T-cell (primary cell): ENCODE measurements at places on chromosomes 7 and 10. TPM values are rescaled to one million over a fixed set of nuclear protein-coding genes. Genes with fewer than 3 reads are reported as not detected.

GRCh38 chr7:26449175-26450165 is 157.8 kb downstream of the SNX10 start:
- DNase-seq = no peak

GRCh38 chr7:54831644-54832095 is 72.7 kb upstream of the SEC61G start:
- DNase-seq = no peak

OR2A42 gene
- not detected for total RNA-seq

- DNase-seq = no peak
Observed at GRCh38 chr10:113920875-113921274, 66.4 kb downstream of the NHLRC2 start.

- DNase-seq = no peak
Observed at GRCh38 chr10:90592638-90593302, 265.1 kb downstream of the HTR7 start.

DNA sequence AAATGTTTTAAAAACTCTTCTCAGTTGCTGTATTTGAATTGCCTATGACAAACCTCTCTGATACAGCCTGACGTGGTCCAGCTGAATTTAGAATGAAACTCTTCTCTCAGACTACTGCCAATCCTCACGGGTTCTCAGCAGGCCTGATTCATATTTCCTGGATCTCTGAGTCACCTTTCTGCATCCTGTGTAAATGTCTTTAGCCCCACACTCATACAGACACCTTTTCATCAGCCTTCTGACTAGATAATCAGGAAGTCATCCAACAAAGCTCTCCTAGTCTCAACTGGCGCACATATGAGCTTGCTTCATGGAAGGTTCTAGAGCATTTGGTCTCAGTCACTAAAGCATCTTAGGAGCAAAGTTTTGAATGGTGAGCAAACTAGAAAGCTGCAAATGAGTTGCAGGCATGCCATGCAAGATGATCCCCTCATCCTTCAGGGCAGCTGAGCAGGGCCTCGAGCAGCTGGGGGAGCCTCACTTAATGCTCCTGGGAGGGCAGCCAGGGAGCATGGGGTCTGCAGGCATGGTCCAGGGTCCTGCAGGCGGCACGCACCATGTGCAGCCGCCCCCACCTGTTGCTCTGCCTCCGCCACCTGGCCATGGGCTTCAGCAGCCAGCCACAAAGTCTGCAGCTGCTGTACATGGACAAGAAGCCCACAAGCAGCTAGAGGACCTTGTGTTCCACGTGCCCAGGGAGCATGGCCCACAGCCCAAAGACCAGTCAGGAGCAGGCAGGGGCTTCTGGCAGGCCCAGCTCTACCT is 182.8 kb downstream of the ARHGAP12 start:
- DNase-seq = no peak

DNA sequence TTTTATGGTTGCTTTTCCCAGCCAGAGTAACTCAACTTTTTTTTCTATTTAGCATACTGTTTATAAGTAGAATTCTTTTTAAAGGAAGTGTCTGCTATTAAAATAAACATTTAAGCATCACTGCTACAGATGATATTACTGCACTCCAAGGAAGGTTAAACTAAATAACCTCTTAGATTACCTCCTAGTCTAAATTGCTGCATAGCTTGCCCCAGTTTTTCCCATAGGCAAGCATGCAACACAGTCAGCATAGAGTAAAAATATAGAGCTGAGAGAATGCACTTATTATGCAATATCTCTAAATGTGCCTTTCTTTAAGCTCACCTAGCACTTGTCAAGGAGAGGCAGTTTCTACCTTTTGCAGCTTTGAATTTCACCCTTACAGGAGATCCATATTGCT is 1392.4 kb upstream of the CELF2 start:
- no peak for DNase-seq

GPR22 gene
- not detected for total RNA-seq

GRCh38 chr10:122515022-122515424 is 45.5 kb upstream of the DMBT1 start:
- DNase-seq = no peak

DNA sequence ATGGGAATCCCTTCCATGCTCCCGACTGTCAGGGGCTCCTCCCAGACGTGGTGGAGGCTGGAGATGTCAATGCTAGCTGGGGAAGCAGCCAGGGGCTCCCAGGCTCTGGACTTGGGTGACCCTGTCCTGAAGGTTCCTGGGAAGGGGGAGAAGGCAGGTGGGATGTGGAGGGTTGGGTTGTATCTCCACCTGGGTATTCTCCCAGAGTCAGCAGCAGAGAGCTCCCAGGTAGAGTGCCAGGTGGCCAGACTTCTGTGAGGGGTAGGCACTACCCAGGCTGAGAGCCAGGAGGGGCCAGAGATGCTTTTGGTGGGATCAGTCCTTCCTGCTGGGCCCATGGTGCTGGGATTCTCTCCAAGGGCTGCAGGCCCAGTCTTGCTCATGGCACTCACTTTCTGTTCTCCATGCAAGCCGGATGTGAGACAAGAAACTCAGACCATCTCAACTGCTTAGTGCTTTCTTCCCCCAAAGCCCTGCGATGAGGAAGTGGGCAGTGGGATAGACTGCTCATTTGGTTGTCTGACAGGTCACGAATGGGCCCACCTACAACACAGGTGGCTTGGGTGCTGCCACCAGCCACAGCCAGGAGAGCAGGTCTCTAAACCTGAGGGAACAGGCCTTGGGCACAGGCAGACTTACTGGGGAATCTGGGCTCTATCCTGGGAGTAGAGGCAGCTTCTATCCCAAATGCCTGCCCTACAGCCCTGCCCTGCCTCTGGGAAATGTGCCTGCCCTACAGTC is 52.5 kb upstream of the CAMK2B start:
- no peak for DNase-seq

CYP3A5 gene
- 0.46 TPM for total RNA-seq

AKR1C3 gene
- total RNA-seq = 13.6 TPM

FFAR4 gene
- total RNA-seq = not detected

DNA sequence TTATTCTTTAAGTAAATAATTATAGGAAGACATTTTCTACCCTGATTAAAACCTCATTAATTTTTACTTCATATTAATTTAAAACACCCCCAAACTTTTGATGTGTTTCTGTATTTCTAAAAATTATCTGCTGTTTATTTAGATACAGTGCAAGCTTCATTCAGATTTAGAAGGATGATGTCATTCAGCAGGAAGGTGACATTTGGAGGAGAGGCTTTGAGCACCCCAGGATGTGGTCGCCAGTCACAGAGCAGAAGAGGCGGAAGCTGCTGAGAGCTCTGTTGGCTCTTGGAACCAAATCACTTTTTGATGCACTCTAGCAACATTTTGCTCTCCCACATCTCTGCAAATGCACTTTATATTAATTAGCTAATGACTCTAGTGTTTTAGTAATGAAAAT is 233.9 kb upstream of the CACNA2D1 start:
- DNase-seq = peak; percentile 54

GRCh38 chr10:51170518-51171245 is 96.4 kb downstream of the PRKG1 start:
- no peak for DNase-seq

DNA sequence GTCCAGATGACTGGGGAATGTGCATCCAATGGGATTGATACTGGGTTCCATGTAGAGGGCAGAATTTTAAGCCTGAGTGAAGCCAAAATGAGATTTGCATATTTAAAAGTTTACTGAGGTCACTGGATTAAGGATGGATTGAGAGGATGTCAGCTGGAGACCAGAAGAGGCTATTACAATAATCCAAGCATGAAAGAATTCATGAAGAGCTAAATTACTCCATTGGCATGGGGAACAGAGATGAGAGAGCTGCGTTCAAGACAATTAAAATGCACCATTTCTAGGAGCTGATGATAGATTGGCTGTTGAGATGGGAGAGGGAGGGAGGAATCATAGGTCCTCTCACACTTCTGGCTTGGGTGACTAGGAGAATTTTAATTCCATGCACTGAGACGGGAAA is 158.5 kb downstream of the JCAD start:
- no peak for DNase-seq

GRCh38 chr10:118394301-118395200 is 52.4 kb upstream of the FAM204A start:
- no peak for DNase-seq

GRCh38 chr7:148782757-148783456 is 84.2 kb downstream of the CUL1 start:
- DNase-seq = no peak

TMEM229A gene
- total RNA-seq = not detected

PIP gene
- not detected for total RNA-seq

- DNase-seq = no peak
Observed at GRCh38 chr10:118732245-118733165, 22.3 kb downstream of the CACUL1 start.

CALML3 gene
- total RNA-seq = not detected

- no peak for DNase-seq
Observed at GRCh38 chr10:17216217-17216900, 11.7 kb upstream of the VIM start.

DNA sequence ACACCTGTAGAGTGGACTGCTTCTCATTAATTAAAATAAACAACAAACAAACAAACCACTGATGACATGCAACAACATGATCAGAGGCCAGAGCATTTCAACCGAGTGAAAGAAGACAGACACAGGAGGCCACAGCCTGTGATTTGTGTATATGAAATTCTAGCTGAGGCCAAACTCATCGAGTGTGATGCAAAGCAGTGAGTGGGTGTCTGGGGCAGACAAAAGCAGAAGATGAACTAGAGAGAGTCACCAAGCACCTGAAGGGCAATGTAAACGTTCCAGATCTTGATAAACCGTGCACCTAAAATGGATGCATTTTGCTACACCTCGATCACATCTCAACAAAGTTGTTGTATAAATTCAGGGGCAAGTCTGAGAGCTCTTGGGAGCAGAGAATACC is 108.4 kb downstream of the KLF6 start:
- no peak for DNase-seq

FGL2 gene
- total RNA-seq = 2.5 TPM

UTF1 gene
- not detected for total RNA-seq

TAS2R38 gene
- total RNA-seq = not detected

CHN2 gene
- total RNA-seq = 4.5 TPM

GRCh38 chr10:109993551-109994330 is 14.0 kb upstream of the ADD3 start:
- DNase-seq = no peak

MKI67 gene
- 1.5 TPM for total RNA-seq

DNA sequence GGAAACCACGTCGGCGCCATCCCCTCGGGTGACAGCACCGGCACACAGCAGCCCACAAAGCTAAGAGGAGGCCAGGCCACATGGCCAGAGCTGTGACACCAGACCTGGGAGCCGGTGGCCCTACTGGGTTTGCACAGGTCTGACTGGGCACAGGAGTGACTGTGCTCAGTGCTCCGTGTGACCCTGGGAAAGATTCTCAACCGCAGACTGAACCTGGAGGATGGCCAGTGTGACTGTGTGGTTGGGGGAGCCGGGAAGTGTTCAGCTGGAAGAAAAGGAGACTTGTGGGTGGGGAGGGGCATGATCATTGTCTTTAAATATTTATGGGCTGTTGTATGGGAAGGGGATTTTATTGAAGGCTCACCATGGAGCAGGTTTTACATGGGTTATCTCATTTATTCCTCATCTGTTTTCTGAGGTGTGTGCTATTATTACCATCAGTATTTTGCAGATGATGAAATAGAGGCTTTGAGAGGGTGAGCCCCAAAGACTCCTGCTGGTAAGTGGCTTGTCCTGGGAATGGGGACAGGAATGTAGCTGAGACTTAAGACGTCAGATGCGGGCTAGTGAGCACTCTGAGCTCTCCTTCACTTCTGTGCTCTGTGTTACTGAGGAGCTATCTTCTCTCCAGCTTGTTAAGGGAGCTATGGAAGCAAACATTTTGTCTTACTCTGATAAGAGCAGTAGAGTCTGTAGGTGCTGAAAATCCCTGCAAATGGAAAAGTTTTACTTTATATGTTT is 127.5 kb downstream of the TMEM178B start:
- no peak for DNase-seq

VSTM2A gene
- not detected for total RNA-seq

GRCh38 chr7:48755061-48755555 is 169.2 kb upstream of the CDC14C start:
- no peak for DNase-seq

- no peak for DNase-seq
Observed at GRCh38 chr7:87178320-87178719, 26.1 kb downstream of the DMTF1 start.

CPED1 gene
- total RNA-seq = 1.4 TPM

DNA sequence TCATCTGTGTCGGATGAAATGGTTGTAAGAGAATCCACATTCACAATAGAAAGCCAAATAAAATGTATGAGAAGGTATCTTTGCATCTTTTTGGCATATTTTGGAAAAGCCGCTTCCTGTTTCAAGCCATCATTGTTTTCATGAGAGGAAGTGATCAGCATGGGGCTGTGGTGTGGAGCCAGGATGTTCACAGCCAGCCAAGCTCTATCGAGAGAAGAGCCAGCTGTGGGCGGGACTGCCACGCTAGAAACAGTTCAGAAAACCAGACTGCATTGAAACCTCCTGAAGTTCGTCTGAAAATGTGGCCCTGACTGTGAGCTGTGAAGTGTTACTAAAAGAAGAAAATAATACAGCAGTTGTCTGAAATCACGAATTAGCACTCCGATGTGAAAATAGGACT is 21.2 kb upstream of the NPS start:
- DNase-seq = no peak

SMO gene
- total RNA-seq = 0.35 TPM

SRI gene
- total RNA-seq = 66.8 TPM

MUC12 gene
- not detected for total RNA-seq

DNA sequence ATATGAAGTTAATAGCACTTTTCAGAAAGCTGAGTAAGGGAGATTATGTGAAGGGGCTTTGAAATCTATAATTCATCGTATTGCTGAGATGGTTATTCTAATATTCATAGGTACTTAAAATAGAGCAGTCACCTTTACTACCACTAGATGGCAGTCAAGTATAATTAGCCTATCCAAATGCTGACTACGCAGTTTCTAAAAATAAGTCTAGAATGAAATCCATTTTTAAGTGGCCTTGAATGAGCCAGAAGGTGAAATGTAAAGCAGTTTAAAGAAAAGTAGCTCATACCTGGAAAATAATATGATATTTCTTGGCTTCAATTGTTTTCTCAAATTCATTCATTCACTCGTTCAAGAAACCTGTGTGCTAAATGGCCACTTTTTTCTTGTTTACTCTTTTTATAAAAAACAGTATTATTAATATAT is 1277.1 kb downstream of the GATA3 start:
- no peak for DNase-seq

DNA sequence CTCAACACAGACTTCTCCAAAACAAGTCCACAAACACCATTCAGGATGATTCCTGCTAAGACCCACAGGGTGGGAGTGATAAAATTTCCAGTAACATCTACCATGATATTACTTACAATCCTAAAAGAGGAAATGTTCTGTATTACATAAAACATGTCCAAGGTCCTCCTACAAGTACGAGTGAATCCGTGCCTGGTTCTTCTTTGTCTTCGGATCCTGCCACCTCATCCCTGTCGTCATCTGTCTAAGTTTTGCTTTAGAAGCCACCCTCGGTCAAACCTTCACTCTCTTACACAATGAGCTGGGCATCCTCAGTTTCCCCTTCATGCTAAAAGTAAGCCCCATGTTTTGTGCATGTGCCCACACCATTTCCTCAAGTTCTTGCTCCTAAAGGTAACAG is 279.0 kb downstream of the KCNMA1 start:
- no peak for DNase-seq
